ENCODE measurements at places on chromosomes 11 and 22.

GRCh38 chr22:28917747-28918549 lies 34.6 kb downstream of the ZNRF3 start:
- peak; percentile 36 for DNase-seq

DNA sequence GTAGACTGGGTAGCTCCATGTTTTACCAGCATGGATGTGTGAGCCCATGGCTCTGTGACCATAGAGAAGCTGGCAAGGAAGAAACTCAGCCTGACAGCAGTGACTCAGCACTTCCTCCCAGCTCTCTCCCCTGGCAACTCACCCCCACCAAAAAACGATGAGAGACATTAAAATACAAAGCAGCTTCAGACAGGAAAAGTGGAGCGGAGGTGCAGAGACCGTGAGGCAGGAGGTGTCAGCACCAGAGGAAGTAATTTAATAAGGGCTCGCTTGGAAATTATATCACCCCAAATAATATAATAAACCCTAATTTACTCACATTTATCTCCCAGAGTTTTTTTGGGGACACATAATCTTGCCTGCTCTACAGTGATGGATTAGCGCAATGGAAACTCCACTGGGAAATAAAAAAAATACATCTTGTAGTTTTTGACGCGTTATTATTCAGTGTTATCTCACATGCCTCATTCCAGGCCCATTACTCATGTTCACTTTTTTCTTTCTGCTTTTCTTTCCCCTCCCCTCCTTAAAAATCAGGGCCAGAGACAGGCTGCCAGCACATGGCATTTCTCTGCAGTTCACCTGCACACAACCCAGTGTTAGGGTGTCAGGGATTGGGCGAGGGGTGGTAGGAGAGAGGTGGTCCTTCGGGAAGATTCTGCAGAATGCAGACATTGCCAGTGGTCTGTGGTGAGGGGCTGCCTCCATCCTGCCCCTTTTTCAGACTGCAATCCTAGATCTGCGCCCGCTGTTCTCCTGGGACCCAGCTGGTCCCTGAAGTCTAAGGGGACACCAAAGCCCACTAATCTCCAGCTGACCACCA lies 170.8 kb downstream of the BUD13 start:
- no peak for DNase-seq

DNA sequence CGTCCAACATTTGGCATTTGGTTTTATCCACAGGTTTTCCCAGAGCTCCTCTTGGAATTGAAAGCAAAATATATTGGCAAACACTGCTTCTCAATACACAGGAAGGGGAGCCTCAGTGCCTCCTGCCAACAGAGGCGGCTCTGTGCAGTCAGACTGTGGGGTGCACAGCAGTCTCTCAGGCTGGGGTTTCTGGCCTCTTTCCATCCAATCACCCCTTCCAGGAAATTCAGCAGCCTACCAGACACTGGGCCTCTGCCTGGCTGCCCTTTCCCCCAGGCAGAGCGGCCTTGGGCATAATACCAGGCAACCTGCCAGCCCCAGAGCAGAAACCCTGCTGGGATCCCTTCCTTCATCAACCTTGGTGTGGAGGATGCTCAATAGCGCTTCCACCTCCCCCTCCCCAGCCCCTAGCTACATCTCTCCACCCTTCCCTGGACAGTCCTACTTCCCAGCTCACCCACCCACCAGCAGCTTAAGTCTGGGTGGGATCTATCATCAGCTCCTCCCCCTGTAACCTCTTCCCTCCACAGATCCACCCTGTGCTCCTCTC lies 17.8 kb upstream of the RAPSN start:
- no peak for DNase-seq

GRCh38 chr11:119323532-119324033 lies 6.7 kb upstream of the MCAM start:
- peak; percentile 90 for DNase-seq

DNA sequence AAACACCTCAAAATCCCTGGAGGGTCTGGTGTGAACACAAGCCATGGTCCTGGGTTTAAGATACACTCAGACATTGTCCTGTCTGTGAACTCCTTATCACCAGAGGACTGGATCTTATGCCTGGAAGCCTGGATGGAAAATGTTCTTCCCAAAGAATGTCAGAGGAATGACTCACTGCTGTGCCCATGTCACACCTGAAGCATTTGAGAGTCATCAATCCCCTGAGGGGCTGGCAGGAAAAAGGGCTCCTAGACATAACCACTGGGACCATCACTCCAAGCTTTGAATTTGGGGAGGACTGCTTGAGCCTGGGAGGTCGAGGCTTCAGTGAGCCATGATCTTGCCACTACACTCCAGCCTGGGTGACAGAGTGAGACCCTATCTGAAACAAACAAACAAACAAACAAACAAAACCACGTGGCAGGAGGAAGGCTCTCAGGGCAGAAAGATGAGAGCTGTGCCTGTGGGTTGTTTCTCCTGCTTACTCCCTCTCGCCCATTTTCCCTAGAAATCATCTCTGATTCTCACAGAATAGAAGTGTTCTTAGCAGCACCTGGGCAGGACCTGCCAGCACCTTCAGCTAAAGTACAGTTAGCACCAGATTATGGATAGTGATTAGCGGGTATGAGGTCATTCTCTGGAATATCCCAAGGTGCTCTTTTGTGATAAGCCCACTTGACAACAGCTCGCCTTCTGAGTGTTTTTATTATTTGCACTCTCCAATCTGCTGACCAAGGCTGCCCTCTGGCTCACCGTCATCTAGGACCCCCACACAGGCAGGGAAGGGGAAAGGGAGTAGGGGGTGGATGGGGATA lies 11.9 kb upstream of the PRG2 start:
- DNase-seq = no peak

GRCh38 chr22:48827904-48828555 lies 999.6 kb downstream of the BRD1 start:
- no peak for DNase-seq

GRCh38 chr22:21876486-21877176 lies 9.2 kb upstream of the MAPK1 start:
- DNase-seq = no peak

DNA sequence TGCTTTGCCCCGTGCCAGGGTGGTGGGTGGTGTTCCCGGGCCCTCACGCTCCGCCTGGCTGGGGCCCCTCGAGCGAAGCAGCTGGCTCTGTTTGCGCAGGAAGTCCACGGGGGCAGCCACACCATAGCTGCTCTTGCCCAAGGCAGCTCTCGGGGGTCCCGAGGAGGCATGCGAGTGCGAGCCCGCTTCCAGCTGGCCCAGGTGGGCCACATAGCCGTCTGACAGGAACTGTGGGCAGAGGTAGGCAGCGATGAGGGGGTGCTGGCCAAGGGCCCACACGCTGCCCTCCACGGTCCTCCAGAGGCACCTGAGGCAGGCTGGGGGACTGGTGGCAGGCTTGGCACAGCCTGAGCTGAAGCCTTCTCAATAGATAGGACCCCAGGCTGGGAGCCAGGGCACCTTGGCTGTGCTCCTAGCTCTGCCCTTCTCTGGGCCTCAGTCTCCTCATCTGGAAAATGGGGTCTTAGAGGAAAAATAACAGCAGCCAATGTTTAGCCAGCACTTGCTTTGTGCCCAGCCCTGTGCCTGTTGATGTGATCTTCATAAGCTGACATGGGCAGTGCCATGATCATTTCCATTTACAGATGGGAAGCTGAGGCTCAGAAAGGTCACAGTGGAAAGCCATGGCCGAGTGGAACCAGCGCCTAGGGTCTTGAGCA lies 9.4 kb downstream of the AIP start:
- DNase-seq = no peak

GRCh38 chr22:43747058-43747457 lies 65.0 kb downstream of the EFCAB6 start:
- no peak for DNase-seq

DNA sequence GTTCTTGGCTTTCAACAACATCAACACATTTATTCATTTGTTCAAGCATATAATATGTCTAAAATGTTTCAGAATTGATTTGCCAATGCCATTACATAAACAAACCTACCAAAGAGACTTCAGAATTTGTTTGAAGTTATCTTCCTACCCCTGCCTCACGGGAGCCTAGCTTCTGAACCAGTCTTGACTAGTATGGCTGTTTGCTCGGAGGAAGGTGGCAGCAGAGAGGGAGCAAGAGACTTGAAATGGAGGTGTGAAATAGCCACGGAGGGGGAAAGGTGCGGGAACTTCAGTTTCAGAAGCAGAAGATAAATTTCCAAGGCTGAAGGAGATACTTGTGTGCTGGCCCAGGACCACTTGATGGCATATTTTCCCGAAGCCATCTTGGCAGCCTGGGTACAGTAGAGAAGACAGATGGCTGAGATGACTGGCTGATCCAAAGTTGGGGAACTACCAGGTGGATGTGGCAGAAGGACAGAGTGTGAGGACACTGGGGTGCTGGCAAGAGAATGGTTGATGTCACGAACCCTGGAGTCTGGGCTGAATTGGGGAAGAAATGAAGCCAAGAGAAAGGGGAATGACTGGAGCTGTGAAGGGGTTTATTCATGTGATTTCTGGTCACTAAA lies 14.0 kb upstream of the MTCH2 start:
- no peak for DNase-seq

DNA sequence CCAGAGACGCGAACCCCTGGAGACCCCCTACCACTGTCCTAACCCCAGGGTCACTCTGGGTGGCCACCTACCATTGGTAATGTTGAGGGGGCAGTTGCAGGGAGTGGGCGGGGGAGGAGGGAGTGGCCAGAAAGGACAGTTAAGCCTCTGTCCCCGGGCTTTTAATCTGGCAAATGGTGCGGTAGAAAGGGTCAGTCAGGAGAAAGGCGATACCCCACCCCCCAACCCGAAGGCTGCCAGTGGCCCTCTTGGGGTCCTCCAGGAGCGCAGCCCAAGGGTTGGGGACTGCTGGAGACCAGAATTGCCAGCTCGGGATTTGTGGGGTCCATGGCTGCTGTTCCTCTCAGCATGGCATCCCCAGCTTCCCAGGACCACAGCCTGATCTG lies 742 bp downstream of the P2RY2 start:
- DNase-seq = no peak

DNA sequence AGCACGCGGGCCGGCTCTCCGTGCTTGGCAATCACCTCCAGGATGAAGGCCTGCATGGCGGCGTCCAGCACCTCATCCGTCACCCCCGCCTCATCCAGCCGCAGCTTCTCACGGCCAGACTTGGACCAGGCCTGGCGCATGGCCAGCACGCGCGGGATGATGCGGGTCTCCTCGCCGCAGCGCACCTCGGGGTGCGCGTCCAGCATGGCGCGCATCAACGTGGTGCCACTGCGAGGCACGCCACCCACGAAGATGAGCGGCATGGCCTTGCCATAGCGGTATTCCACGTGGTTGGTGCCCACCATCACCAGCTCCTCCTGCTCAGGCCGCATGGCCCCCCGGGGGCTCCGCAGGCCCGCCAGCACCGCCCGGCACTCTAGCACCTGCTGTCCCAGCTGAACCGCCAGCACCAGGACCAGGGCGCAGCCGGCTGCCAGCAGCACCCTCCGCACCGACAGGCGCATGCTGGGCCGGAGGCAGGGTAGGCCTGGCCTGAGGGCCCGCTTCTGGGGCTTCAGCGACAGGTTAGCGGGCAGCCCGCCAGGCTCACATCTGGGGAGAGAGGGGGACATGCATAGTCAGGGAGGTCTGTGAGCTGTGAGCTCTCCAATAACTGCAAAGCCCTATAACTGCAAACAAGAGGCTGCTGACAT lies 29.0 kb upstream of the TFIP11 start:
- DNase-seq = no peak

GRCh38 chr22:43988116-43988820 lies 33.0 kb downstream of the SAMM50 start:
- no peak for DNase-seq

GRCh38 chr22:28449041-28449440 lies 230.6 kb downstream of the TTC28 start:
- no peak for DNase-seq

DNA sequence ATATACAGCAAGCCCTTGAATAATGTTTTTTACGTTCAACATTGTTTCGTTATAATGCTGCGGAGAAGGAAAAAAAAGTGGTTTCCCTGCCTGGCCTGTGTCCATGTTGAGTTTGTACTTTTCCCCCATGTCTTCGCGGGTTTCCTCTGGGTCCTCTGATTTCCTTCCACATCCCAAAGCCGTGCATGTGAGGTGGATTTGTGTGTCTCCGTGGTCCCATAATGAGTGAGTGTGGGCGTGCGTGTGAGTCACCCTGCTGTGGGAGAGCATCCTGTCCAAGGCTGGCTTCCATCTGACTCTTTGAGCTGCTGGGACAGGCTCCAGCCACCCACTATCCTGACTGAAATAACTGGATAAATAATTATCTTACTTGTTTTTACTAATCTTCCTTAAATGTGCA lies 29.6 kb upstream of the SNX19 start:
- no peak for DNase-seq

- DNase-seq = no peak
Measured at GRCh38 chr11:66981976-66982578, 7.0 kb downstream of the C11orf86 start.

- no peak for DNase-seq
Measured at GRCh38 chr11:129828301-129828836, 12.7 kb downstream of the TMEM45B start.

- DNase-seq = no peak
Measured at GRCh38 chr11:93585758-93586157, 42.6 kb upstream of the SMCO4 start.
